Vagina (tissue), 2 donors: ENCODE measurements at places on chromosomes 16 and 17. TPM values are rescaled to one million over a fixed set of nuclear protein-coding genes. Genes with fewer than 3 reads are reported as not detected.

Gene KRT39
- total RNA-seq, result not detected

Gene CCL17
- not detected for total RNA-seq

Gene NPIPA8
- not detected for total RNA-seq

Gene RAB40B
- 29.2 TPM for total RNA-seq

Gene USP22
- 79.1 TPM for total RNA-seq

Gene CIBAR2
- total RNA-seq, result not detected

- no peak for DNase-seq
These were observed 32.9 kb downstream of the HS3ST3A1 start for GRCh38 chr17:13568582-13569397.

DNA sequence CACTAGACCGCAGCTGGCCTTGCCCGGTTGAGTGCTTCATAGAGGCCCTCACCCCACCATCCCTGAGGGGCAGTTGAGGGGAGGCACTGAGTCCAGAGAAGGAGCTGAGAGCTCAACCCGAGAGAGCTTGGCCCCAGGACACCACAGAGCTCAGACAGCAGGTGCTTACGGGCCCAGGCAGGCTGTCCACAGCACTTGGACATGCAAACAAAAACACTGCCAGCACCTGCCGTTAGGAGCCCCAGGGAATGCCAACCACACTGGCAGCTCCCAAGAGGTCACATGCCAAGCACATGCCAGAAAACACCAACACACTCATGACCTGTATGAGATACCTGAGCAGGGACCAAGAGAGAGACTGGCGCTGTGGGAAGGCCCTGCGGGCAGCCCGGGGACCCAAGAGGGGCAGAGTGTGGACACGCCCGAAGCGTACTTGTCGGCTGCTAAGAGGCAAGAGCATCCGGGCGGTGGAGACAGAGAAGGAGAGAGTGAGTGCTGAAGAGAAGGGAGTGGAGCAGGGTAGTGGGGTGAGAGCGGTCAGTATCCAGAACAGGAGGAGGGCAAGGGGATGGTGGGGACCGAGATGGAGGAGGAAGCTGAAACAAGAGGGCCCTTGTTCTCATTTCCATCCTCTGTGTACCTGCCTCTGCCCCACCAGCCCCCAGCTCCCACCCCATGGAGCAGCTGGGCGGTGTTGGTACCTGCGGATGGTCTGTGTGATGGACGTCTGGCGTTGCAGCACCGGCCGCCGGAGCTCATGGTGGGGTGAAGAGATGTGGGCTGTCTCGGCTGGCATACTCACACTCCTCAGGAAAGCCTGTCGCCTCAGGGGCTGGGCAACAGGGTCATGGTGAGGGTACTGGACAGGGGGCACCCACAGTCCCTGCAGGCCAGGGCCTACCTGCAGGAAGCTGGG is 8.2 kb downstream of the RHBDF1 start:
- DNase-seq, result no peak

- no peak for DNase-seq
These were observed at the start of gene ACE for GRCh38 chr17:63476854-63477479. Gene ACE (plus strand): TSS chr17:63477061. CDS start chr17:63477095, 34 bp downstream.

GRCh38 chr17:31527606-31528005 is 136.1 kb downstream of the RAB11FIP4 start:
- no peak for DNase-seq

DNA sequence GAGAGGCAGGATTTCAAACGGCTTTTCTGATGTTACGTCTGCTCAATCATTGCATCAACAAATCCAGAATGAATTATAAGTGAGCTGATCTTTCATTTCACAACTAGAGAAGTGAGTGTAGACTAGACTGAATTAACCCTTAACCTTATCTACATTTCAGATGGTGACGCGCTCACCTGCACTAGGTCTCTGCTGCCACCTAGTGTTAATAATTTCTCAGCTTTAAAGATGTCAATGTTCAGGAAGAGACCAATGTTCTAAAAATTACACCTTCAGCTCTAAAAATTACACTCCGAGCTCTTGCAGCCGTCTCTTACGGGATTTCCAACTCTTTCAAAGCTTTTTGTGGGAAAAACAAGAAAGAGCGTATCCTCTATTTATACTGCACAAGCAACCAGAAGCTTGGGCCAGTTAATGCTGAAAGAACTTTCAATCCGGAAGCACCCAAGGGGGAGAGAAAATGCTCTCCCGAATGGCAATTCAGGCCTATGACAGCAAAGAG is 88.2 kb upstream of the FA2H start:
- DNase-seq, result no peak

- DNase-seq, result no peak
These were observed 21.5 kb downstream of the TRAP1 start for GRCh38 chr16:3695610-3696369.

- no peak for DNase-seq
These were observed 28.3 kb downstream of the PLCD3 start for GRCh38 chr17:45104029-45104428.

DNA sequence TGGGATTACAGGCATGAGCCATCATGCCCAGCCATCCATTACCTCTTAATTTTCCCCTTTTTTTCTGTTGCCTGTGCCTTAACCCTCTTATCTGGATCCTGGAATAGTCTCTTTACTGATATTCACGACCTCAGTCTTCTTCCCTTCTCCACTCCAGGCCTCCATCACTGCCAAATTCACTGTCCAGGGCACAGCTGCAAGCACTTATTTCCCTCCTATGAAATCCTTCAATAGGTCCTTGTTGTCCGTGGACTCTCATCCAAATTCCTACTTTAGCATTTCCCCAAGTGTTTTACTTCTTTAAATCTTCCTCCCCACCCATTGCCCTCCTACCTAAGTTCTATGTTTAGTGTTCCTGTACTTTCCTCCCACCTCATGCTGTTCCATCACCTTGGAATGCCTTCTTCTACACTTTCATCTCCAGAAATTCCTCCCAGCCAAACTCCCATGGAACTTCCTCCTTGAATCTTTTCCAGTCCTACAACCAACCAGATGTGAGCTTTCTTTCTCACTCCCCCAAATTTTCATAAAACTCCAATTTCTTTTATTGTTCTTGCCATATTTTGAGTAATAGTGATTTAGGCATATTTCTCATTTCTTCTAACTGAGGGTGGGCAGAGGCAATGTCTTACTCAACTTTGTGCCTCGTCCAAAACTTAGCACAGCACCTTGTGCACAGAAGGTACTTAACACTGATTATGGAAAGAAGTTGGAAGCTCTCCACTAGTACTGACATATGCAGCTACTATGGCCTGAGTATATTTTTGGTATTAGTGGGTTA is 35.3 kb downstream of the FAM20A start:
- DNase-seq, result no peak

- no peak for DNase-seq
These were observed 325.4 kb downstream of the ZFHX3 start for GRCh38 chr16:72722552-72722951.

GRCh38 chr16:23595246-23595950 is 718 bp downstream of the NDUFAB1 start:
- DNase-seq, result no peak

DNA sequence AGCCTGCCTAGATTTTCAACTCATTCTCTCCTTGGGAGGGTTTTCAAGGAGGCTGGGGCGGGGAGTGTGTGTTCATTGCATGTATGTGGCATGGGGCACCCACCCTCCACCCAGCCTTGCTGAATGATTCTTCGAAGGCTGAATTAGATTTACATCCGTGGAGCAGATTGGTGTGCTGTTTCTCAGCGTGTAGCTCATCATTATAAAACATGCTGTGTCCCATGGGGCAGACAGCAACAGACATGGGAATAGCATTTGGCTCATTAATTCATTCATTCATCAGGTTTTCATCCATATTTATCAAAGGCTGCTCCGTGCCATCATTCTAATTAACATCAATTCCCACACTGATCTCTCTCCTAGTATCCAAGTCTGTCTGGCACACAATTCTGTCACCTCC is 10.6 kb upstream of the CD300A start:
- DNase-seq, result no peak

GRCh38 chr16:9766891-9767290 is 415.3 kb downstream of the GRIN2A start:
- no peak for DNase-seq

GRCh38 chr16:180101-180675 is at the start of gene HBQ1:
Gene HBQ1 (plus strand): TSS chr16:180459. CDS start chr16:180487, 28 bp downstream.
- no peak for DNase-seq

DNA sequence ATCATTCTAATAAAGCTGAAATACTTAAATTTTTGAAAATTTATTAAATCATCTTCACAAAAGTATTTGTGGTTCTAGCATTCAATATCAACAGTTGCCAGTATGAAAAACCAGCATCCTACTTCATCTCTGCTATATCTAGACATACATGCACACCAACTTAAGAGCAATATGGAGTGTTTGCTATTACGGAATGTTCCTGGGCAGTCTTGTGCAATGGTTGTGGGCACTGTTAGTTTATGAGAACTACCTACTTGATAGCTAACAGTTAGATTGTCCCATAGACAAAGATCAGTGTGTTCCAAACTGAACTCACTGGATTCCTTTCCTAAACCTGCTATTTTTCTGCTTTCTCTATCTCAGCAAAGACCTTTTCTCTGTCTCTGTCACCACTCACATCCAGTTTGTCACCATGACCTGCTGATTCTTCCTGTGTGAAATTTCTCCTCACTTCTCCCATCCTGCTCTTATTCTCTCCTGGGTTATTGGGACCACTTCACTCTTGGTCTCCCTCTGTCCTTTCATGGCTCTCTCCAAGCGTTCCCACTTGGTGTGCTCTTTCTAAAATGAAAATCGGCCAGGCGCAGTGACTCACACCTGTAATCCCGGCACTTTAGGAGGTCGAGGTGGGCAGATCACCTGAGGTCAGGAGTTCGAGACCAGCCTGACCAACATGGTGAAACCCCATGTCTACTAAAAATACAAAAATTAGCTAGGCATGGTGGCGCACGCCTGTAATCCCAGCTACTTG is 27.7 kb downstream of the CNTROB start:
- no peak for DNase-seq

GRCh38 chr17:8080799-8081219 is 6.7 kb downstream of the ALOX12B start:
- DNase-seq, result no peak

- DNase-seq, result no peak
These were observed 4.2 kb downstream of the SOCS3 start for GRCh38 chr17:78355701-78356100.

DNA sequence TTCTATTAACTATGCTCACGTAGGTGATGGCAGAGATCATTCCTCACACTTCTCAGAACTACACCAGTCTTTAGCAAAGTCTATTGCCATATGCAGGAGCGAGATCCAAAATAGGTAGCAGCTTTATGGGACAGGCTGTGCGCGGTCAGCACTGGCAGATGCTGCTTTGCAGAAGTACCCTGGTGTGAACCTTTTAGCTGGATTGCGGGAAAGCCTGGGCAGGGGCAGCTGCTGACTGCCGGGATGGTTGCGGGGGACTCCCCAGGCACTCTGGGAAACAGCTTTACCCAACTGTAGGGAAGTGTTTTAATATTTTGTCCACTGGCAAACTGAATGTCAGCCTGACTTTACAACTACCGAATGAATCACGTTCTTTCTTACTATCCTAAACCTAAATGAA is 251.3 kb downstream of the HS3ST3A1 start:
- DNase-seq, result no peak
